ENCODE measurements at places on chromosomes 4 and X.

- no peak for DNase-seq
Measured at GRCh38 chr4:78800965-78801364, 24.8 kb downstream of the BMP2K start.

DNA sequence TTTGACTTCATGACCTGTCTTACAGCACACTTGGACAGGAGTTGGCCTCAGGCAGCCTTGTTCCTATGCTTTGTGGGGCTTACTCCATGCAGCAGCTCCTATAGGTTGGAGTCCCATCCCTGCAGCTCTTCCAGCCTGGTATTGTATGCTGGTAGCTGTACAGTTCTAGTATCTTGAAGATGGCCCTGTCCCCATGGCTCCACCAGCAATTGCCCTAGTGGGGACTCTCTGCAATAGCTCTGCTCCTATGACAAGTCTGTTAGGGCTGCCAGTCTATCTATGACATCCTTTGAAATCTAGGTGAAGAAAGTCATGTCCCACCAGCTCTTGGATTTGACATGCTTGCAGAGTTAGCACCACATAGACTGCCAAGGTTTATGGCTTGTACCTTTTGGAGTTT is 252.6 kb downstream of the ANTXR2 start:
- no peak for DNase-seq

- peak; percentile 65 for DNase-seq
Measured at GRCh38 chr4:17511509-17511949, 361 bp downstream of the QDPR start.

GRCh38 chr4:4791299-4792111 is 68.0 kb upstream of the MSX1 start:
- no peak for DNase-seq

All from stimulated activated CD4-positive, alpha-beta T cell treated with anti-CD3 and anti-CD28 coated beads, Interleukin-4, amount 100 ng/mL, for 24 hours (primary cell).